ENCODE measurements at places on chromosomes 3 and 15.

- DNase-seq: no peak
These were observed 2.8 kb downstream of the EDEM1 start for GRCh38 chr3:5190147-5190791.

DNA sequence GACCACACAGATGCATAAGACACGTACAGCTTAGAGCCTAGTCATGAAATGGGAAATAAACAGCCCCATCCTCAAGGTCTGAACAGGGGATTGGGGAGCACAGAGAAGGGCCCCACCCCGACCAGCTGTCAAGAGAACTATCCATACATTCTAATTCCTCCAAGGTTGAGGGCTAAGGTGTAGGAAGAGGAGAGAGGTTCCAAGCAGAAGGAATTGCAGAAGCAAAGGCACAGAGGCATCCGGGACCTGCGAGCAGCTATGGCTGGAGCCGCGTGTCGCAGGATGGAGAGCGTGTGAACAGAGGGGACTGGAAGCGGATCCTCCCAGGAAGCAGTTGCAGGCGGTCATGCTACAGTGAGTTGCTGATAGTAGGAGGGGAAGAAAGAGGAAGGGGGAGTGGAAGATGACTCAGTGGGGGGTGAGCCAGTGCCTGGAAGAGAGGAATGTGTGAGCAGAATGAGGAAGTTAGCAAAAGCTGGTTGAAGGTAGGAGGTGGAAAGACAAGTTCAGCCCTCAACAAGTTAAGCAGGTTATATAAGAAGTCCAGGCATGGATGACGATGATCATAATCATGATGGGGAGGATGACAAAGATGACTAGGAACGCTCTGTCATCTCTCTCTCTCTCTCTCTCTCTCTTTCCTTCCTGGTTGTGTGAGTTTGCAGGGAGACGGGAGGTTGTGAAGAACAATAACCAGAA is 89.7 kb downstream of the LIPC start:
- DNase-seq: peak; percentile 77

GRCh38 chr3:53250881-53251605 is 4.8 kb downstream of the TKT start:
- no peak for DNase-seq

DNA sequence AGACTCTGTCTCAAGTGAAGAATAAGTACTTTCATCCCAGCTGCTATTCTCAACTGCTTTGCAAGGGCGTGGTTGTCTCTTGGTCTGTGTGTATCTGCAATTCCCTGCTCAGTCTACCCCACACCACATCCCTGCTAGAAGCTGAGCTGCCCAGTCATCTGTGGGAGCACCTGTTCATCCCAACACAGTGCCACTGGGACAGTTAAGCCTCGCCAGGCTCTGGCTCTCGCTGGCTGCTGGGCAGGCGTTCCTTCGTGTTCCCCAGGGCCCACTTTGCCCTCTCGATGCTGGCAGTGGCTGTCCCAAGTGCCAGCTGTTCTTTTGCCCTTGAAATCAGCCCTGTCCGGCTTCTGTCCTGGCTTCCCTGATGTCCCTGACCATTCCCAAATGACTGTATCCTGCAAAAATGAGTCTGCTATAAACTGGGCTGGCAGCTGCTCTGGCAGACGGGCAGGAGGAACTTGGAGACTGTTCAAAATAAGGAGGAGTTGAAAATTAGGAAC is 91.6 kb upstream of the KLHL25 start:
- no peak for DNase-seq

DNA sequence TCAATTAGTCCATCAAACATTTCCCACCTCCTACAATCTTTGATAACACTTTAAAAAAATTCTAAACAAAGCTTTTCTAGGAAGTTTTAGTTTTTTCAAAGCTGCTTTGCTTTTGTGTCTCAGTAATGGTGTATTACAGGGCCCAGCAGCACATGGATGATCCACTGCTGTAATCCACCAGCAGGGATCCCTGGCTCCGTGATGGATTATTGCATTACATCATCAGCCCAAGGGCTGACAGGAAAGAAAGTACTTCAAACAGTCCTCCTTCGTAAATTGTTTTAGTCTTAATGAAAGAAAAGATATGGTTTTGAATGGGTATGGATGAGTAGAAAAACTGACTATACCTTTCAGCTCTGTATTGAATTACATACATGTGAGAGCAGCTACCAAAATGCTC is 688.9 kb upstream of the NAALADL2 start:
- no peak for DNase-seq

DNA sequence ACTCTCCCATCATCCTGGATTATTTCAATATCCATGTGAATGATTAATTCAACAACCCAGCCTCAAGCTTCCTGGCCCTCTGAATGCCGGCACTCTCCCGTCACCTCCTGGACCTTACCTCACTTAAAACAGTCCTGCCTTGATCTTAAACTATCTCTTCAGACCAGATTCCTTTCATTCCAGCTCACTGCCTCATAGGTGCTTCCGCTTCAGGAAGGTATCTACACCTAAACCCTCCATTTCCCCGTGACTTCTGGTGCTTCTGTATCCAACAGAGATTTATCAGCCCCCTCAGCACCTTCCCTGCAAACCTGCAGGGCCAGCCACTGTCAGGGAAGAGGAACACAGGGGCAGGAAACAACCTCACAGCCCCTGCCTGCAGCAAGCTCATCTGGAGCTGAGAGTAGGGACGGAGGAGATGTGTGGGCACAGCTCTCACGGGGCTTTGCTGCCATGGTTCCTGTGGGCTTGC is 98.9 kb upstream of the TJP1 start:
- no peak for DNase-seq

- DNase-seq: no peak
These were observed 57.0 kb upstream of the GPR149 start for GRCh38 chr3:154486949-154487348.

GRCh38 chr3:157059661-157060060 is 100.3 kb downstream of the CCNL1 start:
- DNase-seq: no peak

- no peak for DNase-seq
These were observed 8.5 kb downstream of the AMOTL2 start for GRCh38 chr3:134365766-134366065.

DNA sequence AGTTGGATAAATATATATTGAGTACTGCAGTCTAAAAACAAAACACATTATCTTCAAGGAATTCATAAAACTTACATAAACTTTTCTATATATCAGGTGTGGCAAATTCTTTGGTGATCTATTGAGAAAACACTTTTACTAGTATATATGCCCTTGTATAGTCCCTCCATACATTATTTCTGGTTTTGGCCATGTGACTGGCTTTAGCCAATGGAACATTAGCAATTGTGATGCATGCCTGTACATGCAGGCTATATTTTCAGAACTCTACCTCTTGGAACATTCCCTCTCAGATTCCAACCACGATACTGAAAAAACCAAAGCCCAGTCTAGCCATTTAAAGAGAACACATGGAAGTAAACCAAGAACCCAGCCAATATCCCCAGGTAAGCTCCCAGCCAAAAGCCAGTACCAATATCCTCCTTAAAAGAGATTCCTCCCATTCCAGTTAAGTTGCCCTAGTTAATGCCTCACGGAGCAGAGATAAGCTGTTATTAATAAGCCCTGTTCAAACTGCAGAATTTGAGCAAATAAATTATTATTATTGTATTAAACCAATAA is 152.8 kb downstream of the NEK10 start:
- DNase-seq: no peak

GRCh38 chr15:63136742-63137141 is 15.1 kb downstream of the LACTB start:
- no peak for DNase-seq

GRCh38 chr3:135009014-135009413 is 214.0 kb downstream of the EPHB1 start:
- no peak for DNase-seq

GRCh38 chr15:83413054-83413719 is 34.0 kb upstream of the SH3GL3 start:
- no peak for DNase-seq

- no peak for DNase-seq
These were observed 107.8 kb downstream of the ZIC4 start for GRCh38 chr3:147298511-147298982.

GRCh38 chr3:108096532-108097321 is 5.9 kb upstream of the CD47 start:
- no peak for DNase-seq

GRCh38 chr3:9780458-9780812 is 10.7 kb upstream of the CAMK1 start:
- DNase-seq: no peak

- DNase-seq: no peak
These were observed 200.1 kb upstream of the PROK2 start for GRCh38 chr3:71984843-71985613.

DNA sequence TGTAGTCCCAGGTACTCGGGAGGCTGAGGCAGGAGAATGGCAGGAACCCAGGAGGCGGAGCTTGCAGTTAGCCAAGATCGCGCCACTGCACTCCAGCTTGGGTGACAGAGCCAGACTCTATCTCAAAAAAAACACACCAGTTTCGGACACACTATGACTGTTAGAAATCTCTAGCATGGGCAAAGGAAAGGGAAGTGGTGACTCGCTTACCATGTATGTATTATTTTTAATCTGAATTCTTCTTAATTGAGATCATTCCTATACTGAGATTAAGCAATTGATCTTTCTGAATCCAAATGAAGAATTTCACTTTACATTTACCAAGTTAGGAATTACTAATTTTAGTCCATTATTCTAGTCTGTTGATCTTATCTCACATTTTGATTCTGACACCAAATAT is 459.2 kb upstream of the ALCAM start:
- no peak for DNase-seq

- no peak for DNase-seq
These were observed 103.8 kb upstream of the MME start for GRCh38 chr3:154976072-154976983.

DNA sequence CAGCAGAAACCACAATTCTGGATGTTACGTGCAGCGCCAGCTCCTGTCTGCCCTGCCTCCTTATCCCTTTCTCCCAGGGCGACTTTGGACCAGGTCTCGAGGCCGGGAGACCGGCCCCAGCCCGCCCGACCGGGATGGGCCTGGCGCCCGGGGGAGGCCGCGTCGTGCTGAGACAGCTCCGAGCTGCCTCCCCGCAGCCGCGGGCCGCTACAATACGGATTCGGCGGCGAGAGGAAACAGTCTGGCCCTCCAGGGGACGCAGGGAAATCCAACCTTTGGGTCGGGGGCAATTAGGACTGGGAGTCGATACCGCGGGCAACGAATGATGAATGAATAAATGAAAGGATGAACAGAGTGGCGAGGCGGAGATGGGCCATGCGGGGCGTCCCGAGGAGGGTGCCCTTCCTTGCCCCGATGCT is 537 bp downstream of the GRAMD2A start:
- DNase-seq: no peak

GRCh38 chr15:40739854-40740253 is 15.2 kb downstream of the RMDN3 start:
- DNase-seq: no peak

DNA sequence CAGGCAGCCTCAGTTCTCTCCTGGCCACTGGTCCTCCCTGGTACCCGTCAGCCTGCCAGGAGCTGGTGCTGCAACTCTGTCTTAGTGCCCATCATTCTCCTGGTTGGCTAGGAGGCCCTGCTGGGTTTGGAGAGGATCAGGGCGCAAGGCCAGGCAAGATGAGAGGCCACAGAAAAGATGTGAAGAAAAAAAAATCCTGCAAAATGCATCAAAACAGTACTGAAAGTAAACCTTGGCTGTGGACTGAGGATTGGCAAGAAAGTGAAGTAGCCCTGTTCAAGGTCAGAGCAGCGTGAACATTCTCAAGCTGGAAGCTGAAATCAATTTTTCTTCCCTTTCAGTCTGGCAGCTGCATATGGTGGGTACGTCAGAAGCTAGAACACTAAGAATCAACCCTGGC is 74.2 kb downstream of the GTF2E1 start:
- DNase-seq: no peak

- no peak for DNase-seq
These were observed 12.0 kb upstream of the ACAD9 start for GRCh38 chr3:128867200-128868125.

DNA sequence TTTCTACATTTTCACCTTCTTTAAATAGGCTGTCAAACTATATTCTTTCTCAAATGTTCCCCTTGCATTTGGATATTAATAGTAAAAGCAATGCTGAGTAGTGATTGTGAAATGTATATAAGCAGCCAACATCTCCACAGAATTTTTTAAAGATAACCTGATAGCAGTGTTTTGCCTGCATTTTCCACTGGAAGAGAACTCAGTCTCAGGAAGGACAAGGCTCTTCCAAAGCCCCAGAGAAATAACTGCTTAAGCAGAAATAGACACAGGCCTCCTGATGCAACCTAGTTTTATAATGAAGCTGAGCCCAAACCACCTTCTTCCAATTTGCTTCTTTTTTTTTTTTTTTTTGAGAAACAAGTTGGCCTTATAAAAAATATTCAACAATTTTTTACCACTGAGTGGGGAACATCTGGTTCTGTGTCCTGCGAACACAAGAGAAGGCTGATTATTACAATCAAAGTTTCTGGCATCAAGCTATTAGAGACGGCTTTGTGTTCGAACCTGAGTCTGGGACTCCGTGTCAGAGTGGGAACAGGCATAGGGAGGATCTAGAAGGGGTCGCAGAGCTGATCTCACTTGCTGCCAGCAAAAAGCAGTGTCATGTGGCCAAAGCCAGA is 332.5 kb upstream of the TBL1XR1 start:
- no peak for DNase-seq

DNA sequence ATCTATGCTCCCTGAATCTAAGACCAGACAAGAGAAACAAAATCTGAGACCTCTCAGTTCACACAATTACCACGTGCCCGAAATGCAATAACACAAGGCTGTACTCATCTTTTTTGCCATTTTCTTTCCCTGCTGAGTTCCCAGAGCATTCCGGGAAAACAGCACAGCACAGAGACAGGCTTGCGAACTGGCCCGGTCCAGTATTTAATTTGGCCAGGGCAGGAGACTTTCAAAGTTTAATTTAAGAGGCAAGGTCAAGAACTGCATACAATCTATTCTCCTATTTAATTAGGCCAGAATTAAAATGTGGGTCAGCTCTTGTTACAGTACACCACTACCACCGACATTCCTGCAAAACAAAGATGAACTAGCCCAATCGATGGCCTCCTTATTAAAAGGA is 87.5 kb upstream of the SNRPA1 start:
- DNase-seq: no peak

DNA sequence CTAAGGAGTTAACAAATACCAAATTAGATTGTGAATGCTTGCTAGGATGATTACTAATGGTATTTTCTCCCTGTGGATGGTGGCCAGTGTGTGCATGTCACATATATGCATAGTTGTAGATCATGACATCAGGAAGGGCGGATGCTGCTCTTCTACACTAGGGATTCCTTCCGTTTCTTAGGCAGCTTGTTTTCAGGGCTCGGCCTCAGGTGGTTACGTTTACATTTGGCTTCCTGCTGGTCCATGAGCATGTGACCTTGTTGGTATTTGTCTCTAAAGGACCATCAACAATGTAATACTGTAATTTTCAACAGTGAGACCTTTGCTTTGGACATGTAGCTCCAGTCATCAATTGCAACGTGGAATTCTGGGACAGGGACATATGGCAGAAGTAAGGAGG is 221.4 kb downstream of the NR1D2 start:
- DNase-seq: no peak

- DNase-seq: no peak
These were observed 139.7 kb upstream of the ROPN1 start for GRCh38 chr3:124131580-124131979.

GRCh38 chr3:191320316-191320715 is 8.9 kb upstream of the CCDC50 start:
- no peak for DNase-seq

- no peak for DNase-seq
These were observed 453.4 kb upstream of the ROBO2 start for GRCh38 chr3:76586471-76586870.
